NCI-H524 treated with DMSO at 0.1 percent for 48 hours (cell line): ENCODE measurements at places on chromosomes 11 and 22.
A peak's percentile ranks its signal among the peaks of the same experiment; 100 is the strongest.

- DNase-seq: no peak
These were observed 104.4 kb upstream of the PARVA start for GRCh38 chr11:12272821-12273617.

DNA sequence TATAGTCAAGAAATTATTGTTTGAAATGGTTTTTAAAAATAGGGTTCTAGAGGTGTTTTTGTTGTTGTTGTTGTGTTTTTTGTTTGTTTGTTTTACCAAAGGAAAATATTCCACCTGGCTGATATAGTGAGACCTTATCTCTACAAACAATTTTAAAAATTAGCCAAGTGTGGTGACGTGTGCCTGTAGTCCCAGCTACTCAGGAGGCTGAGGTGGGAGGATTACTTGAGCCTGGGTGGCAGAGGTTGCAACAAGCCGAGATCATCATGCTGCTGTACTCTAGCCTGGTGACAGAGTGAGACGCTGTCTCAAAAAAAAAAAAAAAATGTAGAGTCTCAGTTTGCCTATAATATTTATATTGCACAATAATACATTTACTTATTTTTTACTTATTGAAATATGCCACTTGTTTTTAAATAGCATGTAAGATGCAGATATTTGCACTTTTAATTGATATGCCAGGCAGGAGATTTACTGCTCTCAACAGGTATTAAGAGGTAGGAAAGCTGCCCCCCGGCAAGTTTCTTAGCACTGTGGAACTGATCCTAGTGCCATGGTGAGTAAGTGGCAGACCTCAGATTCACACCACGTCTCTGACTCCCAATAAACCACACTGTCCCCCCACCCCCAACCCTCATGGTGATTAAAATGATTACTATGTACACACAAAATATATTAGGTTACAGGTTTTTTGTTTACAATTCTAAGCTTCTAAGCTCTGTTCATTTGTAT, 157.4 kb downstream of the TEAD1 start:
- DNase-seq: no peak

DNA sequence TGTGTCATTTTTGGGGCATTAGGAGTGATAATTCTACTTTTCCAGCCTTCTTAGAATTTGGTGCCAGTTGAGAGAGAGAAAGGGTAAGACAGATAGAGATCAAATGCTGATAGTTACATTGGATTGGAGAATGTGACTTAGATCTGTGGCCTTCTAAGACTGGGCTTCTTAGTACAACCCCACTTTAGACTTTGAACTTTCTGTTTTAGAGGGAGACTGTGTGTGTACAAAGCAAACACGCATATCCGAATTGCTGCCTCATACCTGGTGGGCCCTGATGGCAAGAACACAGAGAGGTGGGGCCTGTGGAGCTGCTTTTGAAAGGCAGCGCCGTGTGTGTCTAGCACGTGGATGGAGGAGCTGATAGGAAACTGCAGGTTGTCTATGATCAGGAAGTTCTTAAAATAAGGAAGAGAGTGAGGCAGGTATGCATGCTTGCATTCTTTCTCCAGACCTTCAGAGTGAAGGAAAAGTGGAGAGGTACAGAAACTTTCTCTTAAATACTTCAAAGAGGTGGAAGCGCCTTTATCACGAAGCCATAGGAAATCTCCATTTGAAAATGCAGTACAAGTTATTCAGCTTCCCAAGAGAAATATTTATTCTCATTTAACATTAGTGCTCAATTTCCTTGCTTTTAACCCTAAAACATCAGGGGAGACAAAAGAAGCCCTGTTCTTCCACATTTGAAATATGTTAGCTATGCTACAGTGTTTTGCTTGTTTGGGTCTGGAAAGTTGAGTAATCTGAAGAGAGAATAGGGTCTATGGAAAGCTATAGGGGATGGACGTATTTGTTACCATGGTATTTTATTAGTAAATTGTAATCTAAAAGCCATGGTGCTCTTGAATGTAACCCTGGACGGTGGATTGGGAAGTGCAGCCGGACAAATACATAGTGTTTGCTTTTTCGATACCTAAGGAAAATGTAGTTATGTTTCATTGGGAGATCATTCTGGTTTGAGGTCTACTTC, 13.7 kb downstream of the PDHX start:
- DNase-seq: no peak

DNA sequence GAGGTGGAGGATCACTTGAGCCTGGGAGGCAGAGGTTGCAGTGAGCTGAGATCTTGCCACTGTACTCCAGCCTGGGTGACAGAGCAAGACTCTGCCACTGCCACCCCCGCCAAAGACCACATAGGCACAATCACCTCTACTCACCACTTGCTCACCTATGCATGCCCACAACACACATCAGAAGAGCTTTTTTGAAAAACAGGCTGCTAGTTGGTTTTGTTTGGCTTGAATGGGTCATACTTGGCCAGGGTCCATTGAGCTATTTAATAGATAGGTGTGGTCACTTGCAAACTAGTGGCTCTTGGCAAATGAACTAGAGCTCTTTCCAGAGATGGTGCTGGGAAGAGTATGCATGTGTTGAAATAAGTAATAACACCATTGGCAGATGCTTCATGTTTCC, 80.1 kb downstream of the EMSY start:
- no peak for DNase-seq

DNA sequence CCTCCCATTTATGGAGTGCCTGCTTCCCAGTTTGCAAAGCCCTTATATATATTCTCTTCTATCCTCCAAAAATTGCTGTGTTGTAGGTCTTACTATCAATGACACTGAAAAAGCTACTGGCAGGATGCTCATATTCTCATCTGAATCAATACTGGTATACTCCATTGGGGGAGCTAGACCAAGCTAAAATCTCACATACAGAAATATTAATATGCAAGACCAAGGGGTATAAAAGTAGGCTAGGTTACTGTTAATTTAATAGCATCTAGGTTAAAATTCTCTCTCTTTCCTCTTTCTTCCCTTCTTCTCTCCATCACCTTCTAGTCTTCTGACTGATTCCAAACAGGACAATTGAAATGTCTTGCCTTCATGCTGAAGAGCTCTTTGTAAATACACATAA, 17.1 kb upstream of the BDNF start:
- no peak for DNase-seq

DNA sequence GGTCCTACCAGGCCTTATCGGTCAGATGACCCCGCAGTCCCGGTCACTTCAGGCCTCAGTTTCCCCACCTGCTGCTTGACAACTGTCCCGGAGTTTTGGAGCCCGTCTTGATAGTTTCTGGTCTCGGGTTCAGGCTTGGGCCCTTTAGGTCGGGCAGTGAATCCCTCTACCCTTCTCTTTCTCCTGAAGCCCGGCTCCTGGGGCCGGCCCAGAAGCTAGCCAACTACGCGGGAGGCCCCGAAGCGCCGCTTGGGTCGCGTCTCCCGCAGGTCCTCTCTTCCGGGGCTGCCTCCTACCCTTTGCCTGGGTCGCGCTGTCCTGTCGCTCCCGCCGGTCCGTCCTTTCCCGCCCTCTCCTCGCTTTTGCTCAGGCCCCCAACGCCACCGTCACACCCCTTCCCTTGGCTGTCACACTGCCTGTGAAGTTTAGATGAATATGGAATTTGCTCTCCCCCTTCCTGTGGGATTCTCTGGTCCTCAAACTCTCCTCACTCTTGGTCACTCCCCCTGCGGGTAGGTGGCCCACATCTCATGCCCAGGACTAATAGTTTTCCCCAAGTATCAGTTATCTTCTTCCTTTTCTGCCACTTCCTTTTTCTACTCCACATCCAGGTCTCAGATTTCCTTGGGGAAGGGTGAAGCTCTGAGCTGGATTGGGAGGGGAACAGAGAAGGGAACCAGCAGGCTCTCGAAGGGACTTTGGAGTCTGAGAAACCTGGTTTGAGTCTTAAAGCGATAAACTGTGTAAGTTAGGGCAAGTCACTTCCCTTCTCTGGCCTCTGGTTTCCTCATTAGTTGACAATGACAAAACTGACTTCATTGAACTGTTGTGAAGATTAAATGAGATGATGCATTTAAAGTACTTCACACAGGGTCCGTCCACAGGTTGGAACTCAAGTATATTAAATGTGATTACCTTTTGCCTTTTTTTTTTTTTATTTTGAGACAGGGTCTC, 790 bp downstream of the RAB1B start:
- DNase-seq: no peak

DNA sequence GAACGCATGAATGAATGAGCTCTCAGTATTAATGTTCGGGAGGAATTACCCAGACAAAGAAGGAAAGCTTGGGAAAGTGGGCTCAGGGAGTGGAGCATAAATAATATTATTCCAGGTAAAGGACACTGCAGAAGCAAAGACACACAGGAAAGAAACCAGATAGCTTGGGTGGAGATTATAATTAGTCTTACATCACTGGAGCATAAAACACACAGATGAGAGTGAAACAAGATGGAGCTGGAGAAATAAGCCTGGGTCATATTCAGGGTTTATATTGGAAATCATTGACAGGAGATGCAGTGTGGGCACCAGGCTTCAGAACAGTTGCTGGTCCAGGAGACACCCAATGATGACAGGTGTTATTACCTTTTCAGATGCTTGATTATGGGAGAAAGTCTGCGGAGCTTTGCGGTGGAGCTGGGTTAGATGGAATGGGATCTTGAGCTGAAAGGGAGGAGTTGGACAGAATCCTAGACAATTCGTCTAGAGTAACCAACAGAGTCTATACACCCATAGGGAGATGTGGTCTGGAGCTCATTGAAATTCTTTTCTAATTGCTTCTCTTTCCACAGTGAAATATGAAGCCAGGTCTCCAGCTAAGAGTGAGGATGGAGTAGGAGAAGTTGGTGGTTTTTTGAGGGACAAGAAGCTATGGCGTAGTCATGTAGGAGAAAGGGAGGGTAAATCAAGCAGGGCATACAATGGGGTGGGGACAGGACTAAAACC, 227.2 kb downstream of the FAM76B start:
- DNase-seq: no peak

- DNase-seq: no peak
These were observed 960.6 kb downstream of the BRD1 start for GRCh38 chr22:48866906-48867681.

- no peak for DNase-seq
These were observed 237.2 kb downstream of the LRRC4C start for GRCh38 chr11:41222236-41222635.

DNA sequence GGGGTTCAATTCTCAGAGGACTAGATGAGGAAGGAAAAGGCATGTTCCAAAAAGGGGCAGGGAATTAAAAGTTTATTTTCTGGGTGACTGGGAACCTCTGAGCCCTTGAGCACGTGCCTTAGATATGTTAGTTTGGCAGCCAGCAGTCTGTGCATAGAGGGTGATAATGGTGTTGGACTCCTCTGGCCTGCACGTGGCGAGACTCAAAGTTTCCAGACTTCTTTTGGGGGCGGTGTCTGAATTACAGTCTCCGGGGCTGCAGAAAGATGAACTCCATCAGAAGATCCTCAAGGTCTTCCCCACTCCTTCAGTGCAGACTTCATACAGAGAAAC, 861 bp upstream of the ZNRF3 start:
- DNase-seq: no peak

GRCh38 chr22:40175611-40176244, 2.0 kb upstream of the TNRC6B start:
- no peak for DNase-seq

GRCh38 chr11:125603207-125603606, 10.6 kb downstream of the STT3A start:
- DNase-seq: no peak

DNA sequence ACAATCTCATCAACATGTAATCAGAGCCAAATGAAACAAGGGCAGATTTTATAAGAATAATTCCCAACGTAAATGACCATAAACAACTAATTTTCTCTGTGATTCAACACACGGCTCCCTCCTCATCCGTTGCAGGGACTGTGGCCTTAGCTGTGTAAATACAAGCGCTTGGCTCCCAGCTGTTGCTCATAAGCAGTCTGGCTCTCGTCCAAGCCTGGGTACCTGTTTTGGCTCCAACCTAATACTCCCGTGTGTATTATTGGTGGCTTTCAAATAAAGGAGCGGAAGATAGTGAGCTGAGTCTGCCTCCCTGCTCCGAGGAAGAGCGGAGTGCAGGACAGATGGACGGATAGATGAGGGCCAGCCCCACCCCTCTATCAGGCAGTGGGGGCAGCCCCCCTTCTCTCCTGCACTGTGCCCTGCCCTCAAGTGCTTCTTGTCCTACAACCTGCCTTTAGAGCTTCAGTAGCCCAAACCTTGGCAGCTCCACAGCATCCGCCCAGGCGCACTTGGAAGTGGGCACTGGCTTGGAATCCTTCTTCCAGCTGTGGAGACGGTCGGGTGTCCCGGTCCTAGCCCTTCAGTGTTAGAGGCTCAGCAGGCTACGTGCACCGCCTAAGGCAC, 670.9 kb downstream of the BRD1 start:
- peak; percentile 90 for DNase-seq

- no peak for DNase-seq
These were observed 96.9 kb downstream of the MTMR3 start for GRCh38 chr22:29979777-29980321.

DNA sequence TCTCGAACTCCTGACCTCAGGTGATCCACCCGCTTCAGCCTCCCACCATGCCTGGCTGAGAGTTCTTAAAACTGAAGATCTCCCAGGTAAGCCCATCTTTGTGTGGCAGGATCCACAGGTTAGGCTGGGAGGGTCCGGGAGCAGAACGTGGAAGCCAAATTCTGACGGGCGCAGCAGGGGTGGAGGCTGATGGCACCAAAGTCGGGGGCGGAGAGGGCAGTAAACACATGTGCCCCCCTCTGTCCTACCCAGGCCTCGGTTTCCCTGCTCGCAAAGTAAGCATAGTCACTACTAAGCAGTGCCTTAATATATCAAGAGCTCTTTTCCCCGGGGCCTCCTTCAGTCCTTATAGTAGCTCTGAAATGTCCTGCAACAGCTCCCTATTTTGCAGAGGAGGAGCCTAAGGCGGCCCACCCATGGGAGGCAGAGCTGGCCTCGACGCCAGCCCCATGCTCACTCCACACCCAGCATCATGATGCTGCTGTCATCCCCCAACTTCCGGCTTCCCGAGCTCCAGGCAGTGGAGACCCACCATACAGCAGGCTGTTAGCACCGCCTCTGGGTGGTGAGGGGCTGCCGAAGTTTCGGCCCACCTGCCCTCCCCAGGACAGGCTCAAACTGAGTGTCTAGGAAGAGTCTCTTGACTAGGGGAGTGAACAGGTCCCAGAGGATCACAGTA, 230.0 kb downstream of the CTTN start:
- DNase-seq: no peak

DNA sequence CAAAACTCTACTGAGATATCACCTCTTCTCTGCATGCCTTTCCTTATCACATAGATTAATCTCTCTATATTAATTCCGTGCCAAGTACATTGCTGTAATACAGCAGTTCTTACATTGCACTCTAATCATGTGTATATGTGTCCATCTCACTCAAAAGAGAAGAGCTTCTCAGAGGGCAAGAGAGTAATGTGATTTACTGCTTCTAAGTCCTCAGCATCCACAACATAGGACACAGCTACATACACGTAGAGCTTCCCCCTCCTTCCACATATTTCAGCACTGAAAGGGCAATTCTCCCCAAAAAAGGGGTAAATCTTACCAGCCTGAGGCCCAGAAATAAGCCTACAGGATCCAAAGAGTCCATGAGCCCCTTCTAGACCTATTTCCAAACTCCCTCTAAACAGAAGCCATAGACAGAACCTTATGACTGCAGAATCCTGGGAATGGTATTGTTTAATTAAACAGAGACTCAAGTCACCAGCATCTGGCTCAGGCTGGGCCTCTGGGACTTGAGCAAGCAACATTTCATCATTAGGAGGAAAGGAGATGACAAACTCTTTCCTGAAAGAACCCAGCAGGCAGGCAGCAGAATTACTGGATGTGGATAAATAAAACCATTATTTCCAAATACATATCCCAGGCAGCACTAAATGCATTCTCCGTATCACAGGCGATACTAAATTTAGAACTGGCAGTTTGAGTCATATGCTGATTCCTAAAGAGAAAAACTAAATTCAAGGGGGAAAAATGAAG, 87.2 kb downstream of the KCNC1 start:
- no peak for DNase-seq
